ENCODE measurements at places on chromosomes 5 and 9. TPM values are rescaled to one million over a fixed set of nuclear protein-coding genes. Genes with fewer than 3 reads are reported as not detected.

The SNX18 gene
- total RNA-seq: 46.8 TPM

The GPR151 gene
- total RNA-seq: not detected

The FOXI1 gene
- total RNA-seq: not detected

The GPSM1 gene
- total RNA-seq: 35.8 TPM

The BTNL8 gene
- total RNA-seq: not detected

The PCDHA1 gene
- not detected for total RNA-seq

The SPINK13 gene
- not detected for total RNA-seq

The GABRA1 gene
- total RNA-seq: not detected

The BARHL1 gene
- not detected for total RNA-seq

The NFIB gene
- 81.8 TPM for total RNA-seq

The MRPL36 gene
- total RNA-seq: 24.7 TPM

The CBY3 gene
- total RNA-seq: not detected

The AGXT2 gene
- not detected for total RNA-seq

The GABRA6 gene
- total RNA-seq: not detected

The PALM2AKAP2 gene
- 2.9 TPM for total RNA-seq

The BTNL9 gene
- total RNA-seq: not detected

The GLRA1 gene
- not detected for total RNA-seq

The LRRC14B gene
- not detected for total RNA-seq

The RAD17 gene
- total RNA-seq: 13.0 TPM

The ADAMTS13 gene
- total RNA-seq: 1.5 TPM

The GGTA1 gene
- total RNA-seq: not detected

The RNF224 gene
- not detected for total RNA-seq

The GRM6 gene
- total RNA-seq: not detected

The WDR31 gene
- total RNA-seq: 0.49 TPM

The DRD1 gene
- total RNA-seq: not detected

The ZNF608 gene
- total RNA-seq: 10.3 TPM

The IFNA2 gene
- total RNA-seq: not detected

The SNCAIP gene
- total RNA-seq: not detected

The MCC gene
- 59.5 TPM for total RNA-seq

The SLCO6A1 gene
- not detected for total RNA-seq

The FBXL7 gene
- 8.3 TPM for total RNA-seq

The DND1 gene
- not detected for total RNA-seq

The SLC6A18 gene
- not detected for total RNA-seq

Measured in cardiac atrium fibroblast (primary cell).